ENCODE measurements at places on chromosomes 5 and 9.

DNA sequence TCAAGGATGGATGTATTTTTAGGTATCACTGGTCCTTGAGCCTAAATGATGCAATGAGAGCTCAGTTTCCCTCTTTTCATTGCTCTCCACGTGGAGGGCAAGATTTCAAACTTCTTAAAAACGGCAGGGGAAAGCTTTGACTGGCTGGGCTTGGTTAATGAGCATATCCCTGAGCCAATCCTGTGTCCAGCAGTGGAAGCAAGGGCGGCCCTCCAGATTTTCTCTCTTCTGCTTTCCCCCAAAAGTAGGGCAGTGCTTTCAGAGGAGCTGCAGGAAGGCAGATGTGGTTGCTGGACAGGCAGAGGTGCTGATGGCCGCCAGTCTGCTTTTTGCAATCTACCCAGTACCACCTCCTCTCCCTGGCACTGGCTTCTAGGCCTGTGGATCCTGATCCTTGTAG, 30.0 kb upstream of the TBC1D2 start:
- DNase-seq = no peak

- no peak for DNase-seq
Observed at GRCh38 chr5:66769030-66769733, 173.0 kb downstream of the MAST4 start.

DNA sequence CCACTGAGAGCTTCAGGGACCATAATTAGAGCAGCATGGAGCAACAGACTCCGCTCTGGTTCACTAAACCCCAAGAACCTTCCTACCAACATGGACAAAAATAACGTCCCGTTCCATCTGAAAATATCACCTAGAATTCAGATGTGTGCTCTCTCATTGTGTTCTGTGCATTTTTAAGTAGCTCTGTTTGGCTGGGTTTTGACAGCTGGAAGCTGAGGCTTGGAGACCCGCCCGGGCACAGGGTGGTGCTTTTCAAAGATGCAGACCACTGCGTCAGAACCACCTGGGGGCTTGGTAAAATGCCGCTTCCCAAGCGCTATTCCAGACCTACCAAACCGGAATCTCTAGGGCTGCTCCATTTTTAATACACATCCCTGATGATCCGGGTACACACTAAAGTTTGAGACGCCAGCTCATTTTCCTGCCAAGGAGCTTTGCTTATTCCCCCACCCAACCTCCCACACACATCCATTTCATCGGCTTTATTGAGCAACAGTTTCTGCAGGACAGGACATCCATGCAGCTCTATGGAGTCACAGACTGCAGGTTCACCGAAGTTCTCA, 104.8 kb downstream of the GABBR2 start:
- no peak for DNase-seq

DNA sequence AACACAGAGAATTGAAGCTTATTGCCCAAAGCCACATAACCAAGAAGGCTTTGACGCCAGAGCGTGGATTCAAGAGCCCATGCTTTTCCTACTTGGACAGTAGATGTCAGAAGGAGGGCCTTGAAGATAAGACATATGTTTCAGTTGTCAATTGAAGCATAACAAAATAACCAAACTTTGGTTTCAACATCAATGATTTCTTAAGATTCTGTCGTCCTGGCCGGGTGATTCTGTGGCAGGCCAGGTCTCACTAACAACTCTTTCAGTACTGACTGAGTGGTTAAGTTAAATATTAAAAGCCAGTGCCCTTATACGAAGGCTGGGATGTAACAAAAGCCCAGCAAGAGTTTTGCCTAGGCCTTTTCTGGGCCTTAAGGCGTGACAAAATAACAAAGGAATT, 94.0 kb downstream of the RCL1 start:
- DNase-seq = no peak

- no peak for DNase-seq
Observed at GRCh38 chr5:120092649-120093048, 371.5 kb upstream of the PRR16 start.

DNA sequence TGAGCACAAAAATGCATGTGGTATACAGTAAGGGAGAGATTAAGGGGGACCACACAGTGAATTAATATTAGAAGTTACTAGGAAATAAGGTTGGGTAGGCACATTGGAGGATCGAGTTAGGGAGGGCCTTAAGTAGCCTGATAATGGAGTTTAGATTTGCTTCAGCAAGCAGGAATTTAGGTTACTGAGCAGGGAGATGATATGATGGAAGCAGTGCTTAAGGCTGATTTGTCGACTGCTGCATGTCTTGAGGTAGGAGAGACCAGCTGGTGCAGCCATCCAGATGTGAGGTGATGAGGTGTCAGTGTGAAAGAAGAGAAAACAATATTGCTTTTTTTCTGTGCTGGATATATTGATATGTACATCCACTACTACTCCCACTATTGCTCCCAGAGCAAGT, 55.2 kb upstream of the ACTBL2 start:
- DNase-seq = no peak

Measured in mucosa of descending colon (tissue), 3 donors.